Lung microvascular endothelial cell (primary cell): ENCODE measurements at places on chromosomes 12 and 14. TPM values are rescaled to one million over a fixed set of nuclear protein-coding genes. Genes with fewer than 3 reads are reported as not detected.

- DNase-seq = no peak
Observed at GRCh38 chr12:124233846-124234640, 60.9 kb upstream of the RFLNA start.

GRCh38 chr14:37048666-37049071, 123.7 kb downstream of the SLC25A21 start:
- DNase-seq = peak; percentile 12

GRCh38 chr12:110775997-110776396, 33.3 kb upstream of the PPP1CC start:
- DNase-seq = no peak

- no peak for DNase-seq
Observed at GRCh38 chr12:117019866-117020265, 79.3 kb downstream of the TESC start.

The PTGER2 gene
- under 0.01 TPM in 1 of 2 replicates, not detected in the other for total RNA-seq

The NGB gene
- not detected in 2 replicates for total RNA-seq

DNA sequence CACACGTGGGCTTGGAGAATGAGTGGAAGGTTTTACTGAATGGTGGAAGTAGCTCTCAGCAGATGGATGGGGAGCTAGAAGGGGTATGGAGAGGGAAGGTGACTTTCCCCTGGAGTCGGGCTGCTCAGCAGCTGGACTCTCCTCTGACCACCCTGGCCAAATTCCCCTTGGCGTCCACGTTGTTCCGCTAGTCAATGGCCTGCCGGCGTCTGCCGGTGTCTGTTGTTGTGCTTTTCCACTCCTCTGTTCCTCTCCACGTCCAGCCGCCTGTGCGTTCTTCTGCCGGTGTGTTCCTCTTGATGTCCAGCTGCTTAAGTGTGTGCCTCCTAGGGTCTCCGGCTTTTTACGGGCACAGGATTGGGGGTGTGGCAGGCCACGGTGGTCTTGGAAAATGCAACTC, 203.5 kb downstream of the MYRFL start:
- DNase-seq = no peak

- no peak for DNase-seq
Observed at GRCh38 chr12:59010118-59010517, 89.8 kb upstream of the LRIG3 start.

- no peak for DNase-seq
Observed at GRCh38 chr14:72380456-72380855, 448.2 kb downstream of the RGS6 start.

- DNase-seq = peak; percentile 33
Observed at GRCh38 chr12:50390316-50390741, 6.1 kb downstream of the FAM186A start.

- DNase-seq = no peak
Observed at GRCh38 chr12:64522316-64522715, 70.4 kb downstream of the TBK1 start.

The ESRRB gene
- total RNA-seq = not detected in 2 replicates

The C1RL gene
- 12.2 and 13.7 TPM in 2 replicates for total RNA-seq

The PLEKHG3 gene
- 5.9 and 15.7 TPM in 2 replicates for total RNA-seq

- DNase-seq = no peak
Observed at GRCh38 chr14:96122496-96122895, 82.1 kb upstream of the BDKRB2 start.

DNA sequence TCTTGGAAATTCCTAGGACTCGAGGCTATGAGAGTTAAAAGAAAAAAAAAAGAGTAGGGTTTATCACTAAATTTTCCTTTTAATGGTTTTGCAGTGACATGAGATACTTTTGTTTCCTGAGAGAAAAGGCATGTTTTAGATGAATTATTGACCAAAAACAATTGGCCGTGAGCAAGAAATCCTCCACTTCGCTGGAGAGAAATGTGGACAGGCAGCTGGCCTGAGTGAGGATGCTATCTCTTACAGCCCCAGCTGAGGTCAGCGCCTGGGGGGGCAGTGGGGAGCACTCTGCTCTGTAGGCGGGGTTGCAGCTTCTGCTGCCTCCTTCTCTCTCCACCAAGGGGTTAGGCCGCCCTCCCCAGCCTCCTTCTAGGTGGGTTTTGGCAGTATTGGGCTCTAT, 54.7 kb downstream of the PRIMA1 start:
- DNase-seq = no peak

GRCh38 chr12:88960213-88960878, 380.1 kb upstream of the KITLG start:
- peak; percentile 87 for DNase-seq

The CACNB3 gene
- 6.2 and 7.0 TPM in 2 replicates for total RNA-seq

DNA sequence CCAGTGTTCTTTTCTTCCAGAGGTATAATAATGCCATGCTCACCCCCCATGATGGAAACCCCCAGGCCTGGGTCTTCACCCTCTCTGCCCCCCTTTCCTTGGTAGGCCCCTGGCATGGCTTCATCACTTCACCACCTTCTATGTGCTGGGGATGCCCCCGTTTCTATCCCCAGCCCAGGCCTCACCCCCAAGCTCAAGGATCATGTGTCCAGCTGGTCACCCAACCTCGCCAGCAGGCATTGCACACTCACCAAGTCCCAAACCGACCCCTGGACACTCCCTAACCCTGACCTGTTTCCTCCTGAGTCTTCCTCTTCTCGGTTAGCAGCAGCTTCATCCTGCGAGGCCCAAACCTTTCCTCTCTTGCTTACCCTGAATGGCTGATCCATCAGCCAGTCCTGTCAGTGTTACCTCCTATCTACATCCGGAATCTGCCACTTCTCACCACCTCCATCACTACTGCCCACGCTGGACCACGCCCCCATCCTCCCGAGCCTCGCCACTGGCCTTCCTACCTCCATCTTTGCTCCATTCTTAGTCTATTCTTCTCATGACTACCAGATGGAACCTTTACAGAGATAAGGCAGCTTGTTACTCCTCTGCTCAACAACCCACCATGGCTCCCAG, 69.0 kb downstream of the MVK start:
- no peak for DNase-seq

- no peak for DNase-seq
Observed at GRCh38 chr14:62956413-62956812, 88.8 kb downstream of the KCNH5 start.

DNA sequence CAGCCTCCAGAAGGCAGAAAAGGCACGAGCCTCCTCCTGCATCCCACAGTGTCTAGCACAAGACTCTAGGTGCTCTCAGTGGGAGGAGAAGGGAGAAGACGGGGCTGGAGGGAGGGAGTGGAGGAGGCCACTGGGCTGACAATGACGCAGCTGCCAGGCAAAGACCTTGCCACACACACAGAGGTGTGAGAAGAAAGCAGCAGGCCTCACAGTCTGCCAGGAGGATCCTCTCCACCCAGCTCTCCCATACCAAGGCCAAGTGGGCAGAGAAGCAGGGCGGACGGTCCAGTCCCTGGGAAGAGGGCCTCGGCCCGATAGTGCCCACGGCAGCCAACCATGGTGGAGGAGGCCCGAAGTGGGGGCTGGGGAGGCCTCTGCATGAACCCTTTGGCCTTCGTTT, 78.9 kb downstream of the NCOR2 start:
- no peak for DNase-seq

DNA sequence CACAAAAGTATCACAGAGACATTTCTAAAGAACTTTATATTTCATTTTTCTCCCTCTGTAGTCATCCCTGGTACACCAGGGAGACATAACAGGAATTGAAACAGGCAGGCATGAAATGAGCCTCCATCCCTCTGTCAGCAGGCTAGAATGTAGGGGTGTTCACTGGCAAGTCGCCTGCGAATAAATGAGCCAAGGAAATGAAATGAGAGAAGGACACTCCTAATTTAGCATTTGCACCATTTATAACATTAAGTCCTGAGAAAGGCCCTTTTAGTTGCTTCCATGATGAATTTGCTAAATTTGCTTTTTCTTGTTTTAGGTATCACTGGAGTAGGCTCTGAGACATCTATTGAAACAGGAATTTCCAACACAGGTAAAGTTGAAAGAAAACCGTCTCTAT, 192.4 kb upstream of the CNTN1 start:
- no peak for DNase-seq

The ACACB gene
- 1.7 and 3.4 TPM in 2 replicates for total RNA-seq
